Keratinocyte (primary cell): ENCODE measurements at places on chromosomes 3 and 15.
A peak's percentile ranks its signal among the peaks of the same experiment; 100 is the strongest.

GRCh38 chr15:62845241-62846126 is 197.1 kb upstream of the TPM1 start:
- H3K4me1 ChIP-seq, result peaks cover 4% of the 10 kb centered on the region
- no peaks in the 10 kb centered on the region for H3K27me3 ChIP-seq
- no peak overlapping the region for H3K4me3 ChIP-seq
- no peak for DNase-seq
- no peak overlapping the region for H3K27ac ChIP-seq
- no peaks in the 10 kb centered on the region for H3K36me3 ChIP-seq

DNA sequence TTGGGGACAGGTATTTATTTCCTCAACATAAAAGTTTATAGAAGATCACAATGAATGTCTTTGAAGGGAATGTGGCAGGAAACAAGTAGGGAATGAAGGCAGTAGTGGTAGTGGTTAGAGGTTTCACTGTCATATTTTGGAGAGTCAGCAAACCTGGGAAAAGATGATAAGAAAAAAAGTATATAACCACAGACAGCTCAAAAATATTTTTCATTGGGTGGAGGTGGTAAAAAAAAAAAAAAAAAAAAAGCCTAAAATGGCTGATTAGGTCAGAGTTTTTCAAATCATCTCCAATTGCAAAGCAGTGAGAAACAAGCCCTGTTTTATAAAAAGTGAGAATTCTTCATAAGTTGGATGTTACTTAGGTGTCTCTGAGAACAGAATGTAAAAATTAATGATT is 400.0 kb downstream of the LSAMP start:
- DNase-seq, result no peak
- H3K27ac ChIP-seq, result no peak overlapping the region
- H3K4me1 ChIP-seq, result no peaks in the 10 kb centered on the region
- no peaks in the 10 kb centered on the region for H3K36me3 ChIP-seq
- no peaks in the 10 kb centered on the region for H3K27me3 ChIP-seq

DNA sequence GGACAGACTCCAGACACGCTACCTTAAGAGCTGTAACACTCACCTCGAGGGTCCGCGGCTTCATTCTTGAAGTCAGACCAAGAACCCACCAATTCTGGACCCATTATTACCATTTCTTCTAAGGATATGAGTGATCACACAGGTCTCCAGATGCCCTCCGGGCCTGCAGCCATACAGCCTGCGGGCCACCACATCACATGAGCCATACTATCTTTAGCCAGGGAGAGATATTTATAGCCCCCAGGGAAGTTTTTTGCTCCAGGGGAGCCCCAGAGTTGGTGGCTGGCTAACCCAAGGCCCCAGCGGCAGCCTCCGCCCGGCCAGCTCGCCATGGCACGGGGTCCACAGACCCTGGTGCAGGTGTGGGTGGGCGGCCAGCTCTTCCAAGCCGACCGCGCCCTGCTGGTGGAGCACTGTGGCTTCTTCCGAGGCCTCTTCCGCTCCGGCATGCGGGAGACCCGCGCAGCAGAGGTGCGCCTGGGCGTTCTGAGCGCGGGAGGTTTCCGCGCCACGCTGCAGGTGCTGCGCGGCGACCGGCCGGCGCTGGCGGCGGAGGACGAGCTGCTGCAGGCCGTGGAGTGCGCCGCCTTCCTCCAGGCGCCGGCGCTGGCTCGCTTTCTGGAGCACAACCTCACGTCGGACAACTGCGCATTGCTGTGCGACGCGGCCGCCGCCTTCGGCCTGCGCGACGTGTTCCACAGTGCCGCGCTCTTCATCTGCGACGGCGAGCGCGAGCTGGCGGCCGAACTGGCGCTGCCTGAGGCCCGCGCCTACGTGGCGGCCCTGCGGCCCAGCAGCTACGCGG is at the start of gene KBTBD13:
KBTBD13 (plus strand) TSS at position 261 of the 805 bp plus-strand sequence; CDS start at position 331, 70 bp downstream.
- no peak within 1 kb of the TSS for H3K27ac ChIP-seq
- H3K27me3 ChIP-seq, result peaks cover 20% of the 10 kb centered on the region
- no peaks in the 10 kb centered on the region for H3K4me1 ChIP-seq
- no peak within 1 kb of the TSS for H3K4me3 ChIP-seq
- no peaks in the 10 kb centered on the region for H3K36me3 ChIP-seq

DNA sequence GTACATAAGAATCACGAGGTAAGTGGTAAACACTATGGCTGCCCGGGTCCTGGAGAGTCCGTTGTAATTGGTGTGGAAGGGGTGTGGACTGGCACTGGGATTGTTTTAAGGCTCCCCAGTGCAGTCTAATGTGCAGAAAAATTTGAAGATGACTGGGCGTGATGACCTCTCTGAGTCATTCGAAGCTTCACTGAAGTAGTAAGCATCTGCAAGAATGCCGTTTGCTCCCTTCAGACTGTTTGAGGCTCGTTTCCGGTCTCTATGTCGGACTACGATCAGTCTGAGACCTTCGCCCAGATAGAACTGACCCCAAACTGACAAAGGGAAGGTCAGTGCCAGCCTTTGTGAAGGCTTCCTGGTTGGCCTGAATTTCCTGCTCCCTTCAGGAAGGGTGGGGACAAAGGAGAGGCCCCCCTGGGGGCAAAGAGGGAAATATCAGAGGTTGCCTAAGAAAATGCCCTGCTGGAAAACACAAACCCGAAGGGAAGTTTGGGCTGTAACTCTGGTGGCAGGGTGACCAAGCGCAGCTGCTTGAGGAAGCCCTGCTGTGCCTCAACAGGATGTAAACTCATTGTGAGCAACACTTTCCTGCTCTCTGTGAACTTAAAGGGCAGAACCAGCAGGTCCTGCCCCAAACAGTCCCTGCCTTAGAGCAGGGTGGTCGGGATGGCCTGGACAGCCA is 34.6 kb downstream of the BTD start:
- no peaks in the 10 kb centered on the region for H3K36me3 ChIP-seq
- no peak for DNase-seq
- no peak overlapping the region for H3K4me3 ChIP-seq
- H3K4me1 ChIP-seq, result peaks cover 26% of the 10 kb centered on the region
- no peaks in the 10 kb centered on the region for H3K27me3 ChIP-seq
- peak overlapping the region; percentile 12 for H3K27ac ChIP-seq

DNA sequence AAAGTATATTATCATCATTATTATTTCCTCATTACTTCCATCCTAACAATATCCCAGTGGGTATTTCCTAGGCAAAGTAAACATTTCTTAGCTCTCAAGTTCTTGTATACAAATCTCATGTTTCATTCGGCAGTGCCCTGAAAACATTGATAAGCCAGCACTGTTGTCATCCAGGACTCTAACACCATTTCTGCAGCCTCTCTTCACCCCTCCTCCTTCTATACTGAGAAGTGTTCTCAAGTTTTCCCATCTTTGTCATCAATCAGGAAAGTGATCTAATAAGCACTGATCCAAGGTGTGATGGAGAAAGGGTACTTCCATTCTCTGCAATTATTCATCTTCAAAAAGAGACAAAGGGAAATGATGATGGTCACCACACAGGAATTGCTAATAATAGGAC is 168.4 kb upstream of the CCDC54 start:
- no peaks in the 10 kb centered on the region for H3K27me3 ChIP-seq
- no peaks in the 10 kb centered on the region for H3K36me3 ChIP-seq
- H3K4me3 ChIP-seq, result no peak overlapping the region
- no peak for DNase-seq
- peaks cover 31% of the 10 kb centered on the region for H3K4me1 ChIP-seq

- H3K4me3 ChIP-seq, result no peak overlapping the region
- H3K27ac ChIP-seq, result no peak overlapping the region
- H3K4me1 ChIP-seq, result peaks cover 10% of the 10 kb centered on the region
- DNase-seq, result no peak
- H3K27me3 ChIP-seq, result no peaks in the 10 kb centered on the region
- no peaks in the 10 kb centered on the region for H3K36me3 ChIP-seq
Observed at GRCh38 chr15:67732671-67733374, 92.5 kb upstream of the SKOR1 start.

GRCh38 chr3:187743195-187744141 is 1.8 kb downstream of the BCL6 start:
- peak overlapping the region; percentile 95 for H3K27ac ChIP-seq
- H3K4me1 ChIP-seq, result peaks cover 51% of the 10 kb centered on the region
- H3K27me3 ChIP-seq, result no peaks in the 10 kb centered on the region
- no peaks in the 10 kb centered on the region for H3K36me3 ChIP-seq
- peak overlapping the region; percentile 100 for H3K4me3 ChIP-seq

GRCh38 chr3:125587039-125587648 is 8.2 kb downstream of the OSBPL11 start:
- H3K4me3 ChIP-seq, result no peak overlapping the region
- DNase-seq, result no peak
- H3K4me1 ChIP-seq, result peaks cover 6% of the 10 kb centered on the region
- no peaks in the 10 kb centered on the region for H3K36me3 ChIP-seq
- H3K27me3 ChIP-seq, result no peaks in the 10 kb centered on the region

- no peak for DNase-seq
- no peak overlapping the region for H3K27ac ChIP-seq
- no peaks in the 10 kb centered on the region for H3K4me1 ChIP-seq
- H3K36me3 ChIP-seq, result no peaks in the 10 kb centered on the region
Observed at GRCh38 chr3:155239960-155240359, 53.5 kb downstream of the STRIT1 start.

DNA sequence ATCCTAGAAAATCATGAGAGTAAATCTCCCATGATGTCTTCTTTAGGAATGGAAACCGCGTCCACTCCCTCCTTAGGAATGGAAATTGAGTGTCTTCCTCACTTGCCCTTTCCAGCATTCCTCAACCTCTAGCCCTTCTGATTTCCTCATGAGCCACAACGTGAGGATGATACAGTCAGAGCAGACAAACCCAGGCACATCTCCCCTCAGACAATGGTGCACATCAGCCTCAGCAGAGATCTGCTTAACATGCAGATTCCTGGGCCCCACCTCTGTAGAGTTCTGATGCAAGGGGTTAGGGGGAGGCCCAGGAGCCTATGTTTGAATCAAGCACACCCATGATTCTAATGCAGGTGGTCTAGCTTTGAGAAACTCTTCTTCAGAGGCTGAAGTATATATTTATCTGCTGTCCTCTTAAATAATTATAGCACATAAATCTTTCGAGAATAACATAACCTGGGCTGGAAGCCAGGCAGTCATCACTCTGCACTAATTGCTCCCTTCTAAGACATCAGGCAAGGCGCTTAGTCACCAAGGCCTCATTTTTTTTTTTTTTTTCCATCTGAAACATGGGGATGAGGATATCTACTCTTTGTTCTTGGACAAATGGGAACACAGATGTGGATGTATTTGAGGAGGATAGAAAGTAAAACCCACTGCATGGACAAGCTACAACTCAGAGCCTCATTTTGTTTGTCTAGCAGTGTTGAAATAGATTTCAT is 81.7 kb downstream of the PRICKLE2 start:
- peaks cover 11% of the 10 kb centered on the region for H3K4me1 ChIP-seq
- H3K27me3 ChIP-seq, result no peaks in the 10 kb centered on the region
- peak overlapping the region; percentile 15 for H3K27ac ChIP-seq
- no peak for DNase-seq

DNA sequence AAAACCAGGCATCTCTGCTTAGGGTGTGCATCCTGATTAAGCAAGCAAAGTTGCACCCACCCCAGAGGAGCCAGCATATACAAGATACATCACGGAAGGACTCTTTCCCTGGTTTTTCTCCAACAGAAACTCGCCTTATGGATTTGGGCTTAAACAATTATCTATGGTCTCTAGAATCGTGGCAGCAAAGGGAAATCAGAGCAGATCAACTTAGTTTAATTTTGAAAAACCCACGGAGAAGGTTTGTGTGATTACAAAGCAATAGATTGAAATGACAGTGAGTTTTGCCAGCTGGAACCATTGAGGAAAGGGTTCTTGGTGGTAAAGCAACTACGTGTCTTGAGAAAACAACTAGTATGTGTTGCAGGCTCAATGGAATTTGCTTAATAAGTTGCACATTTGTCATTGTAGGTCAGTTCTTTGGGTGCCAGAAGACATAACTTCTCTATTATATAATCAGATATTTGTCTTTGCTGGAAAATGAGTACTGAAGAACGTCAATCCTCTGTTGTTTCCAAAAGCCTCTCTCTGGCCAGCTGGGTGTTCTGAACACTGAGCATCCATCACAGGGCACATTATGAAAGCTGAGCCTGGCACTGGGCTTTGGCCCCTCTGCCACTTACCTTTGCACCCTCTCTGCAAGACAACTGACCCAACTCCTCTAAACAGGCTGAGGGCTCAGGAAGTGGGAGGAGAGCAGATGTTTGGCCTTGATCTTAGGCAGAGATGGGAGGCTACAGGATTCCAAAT is 75.7 kb upstream of the FBN1 start:
- no peak overlapping the region for H3K4me3 ChIP-seq
- peaks cover 15% of the 10 kb centered on the region for H3K4me1 ChIP-seq
- no peaks in the 10 kb centered on the region for H3K27me3 ChIP-seq

DNA sequence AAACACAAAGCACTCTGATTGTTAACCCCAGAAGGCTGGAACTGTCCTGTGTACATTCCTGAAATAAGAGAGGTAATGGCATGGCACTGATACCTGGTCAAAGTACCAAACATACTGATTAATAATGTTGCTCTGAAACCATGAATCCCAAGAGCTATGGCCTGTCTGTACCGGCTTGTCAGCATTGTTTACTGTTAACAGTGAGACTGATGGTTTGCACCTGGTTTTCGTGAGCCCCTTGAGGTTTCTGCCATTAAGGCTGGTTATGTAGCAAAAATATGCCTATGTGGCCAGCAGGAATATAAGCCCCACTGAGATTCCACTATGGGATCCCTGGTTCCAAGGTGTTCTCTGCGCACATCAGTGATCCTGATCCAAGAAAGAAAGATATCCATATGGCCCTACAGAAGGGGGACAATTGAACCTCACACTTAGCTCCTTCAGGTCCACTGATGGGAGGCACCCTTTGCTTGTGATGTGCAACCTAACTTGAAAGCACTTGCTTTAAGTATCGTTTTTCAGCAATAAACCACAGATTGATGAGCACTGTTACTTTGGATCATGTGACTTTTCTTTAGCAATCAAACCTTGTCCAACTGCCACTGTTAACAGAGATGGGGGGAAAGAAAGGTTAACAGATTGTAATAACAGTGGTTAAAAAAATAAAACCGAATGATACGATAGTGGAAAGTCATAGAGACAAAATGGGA is 65.2 kb downstream of the TBL1XR1 start:
- H3K4me3 ChIP-seq, result no peak overlapping the region
- H3K27me3 ChIP-seq, result no peaks in the 10 kb centered on the region
- DNase-seq, result no peak
- no peak overlapping the region for H3K27ac ChIP-seq
- no peaks in the 10 kb centered on the region for H3K36me3 ChIP-seq

GRCh38 chr15:47908486-47908885 is 191.2 kb downstream of the SEMA6D start:
- no peaks in the 10 kb centered on the region for H3K4me1 ChIP-seq
- DNase-seq, result no peak
- no peak overlapping the region for H3K27ac ChIP-seq
- no peaks in the 10 kb centered on the region for H3K36me3 ChIP-seq
- no peaks in the 10 kb centered on the region for H3K27me3 ChIP-seq

- no peak overlapping the region for H3K4me3 ChIP-seq
- no peak overlapping the region for H3K27ac ChIP-seq
- H3K36me3 ChIP-seq, result no peaks in the 10 kb centered on the region
- H3K27me3 ChIP-seq, result no peaks in the 10 kb centered on the region
- DNase-seq, result no peak
Observed at GRCh38 chr3:76352511-76353284, 567.3 kb upstream of the ZNF717 start.
